ENCODE measurements at places on chromosomes 4 and X.

- DNase-seq, result no peak
These were observed 200.9 kb upstream of the ARHGEF9 start for GRCh38 chrX:63985906-63986305.

DNA sequence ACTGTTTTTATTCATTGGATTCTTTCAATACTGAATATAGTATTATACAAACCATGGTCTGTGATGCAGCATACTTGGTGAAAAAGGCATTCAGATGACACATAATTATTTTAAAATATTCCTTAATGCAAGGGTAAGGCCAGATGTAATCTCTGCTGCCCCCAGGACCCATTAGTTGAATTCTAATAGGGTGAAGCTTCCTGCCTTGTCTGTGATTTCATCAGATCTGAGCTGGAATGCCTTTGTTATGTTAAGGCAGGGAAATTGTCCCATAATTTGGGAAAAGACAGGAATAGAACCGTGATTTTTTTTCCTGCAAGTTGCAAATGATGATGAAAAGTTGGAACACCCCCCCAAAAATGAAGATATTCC, 26.1 kb downstream of the ZRSR2 start:
- no peak for DNase-seq

GRCh38 chr4:56828784-56829535, 7.5 kb upstream of the SPINK2 start:
- DNase-seq, result no peak

DNA sequence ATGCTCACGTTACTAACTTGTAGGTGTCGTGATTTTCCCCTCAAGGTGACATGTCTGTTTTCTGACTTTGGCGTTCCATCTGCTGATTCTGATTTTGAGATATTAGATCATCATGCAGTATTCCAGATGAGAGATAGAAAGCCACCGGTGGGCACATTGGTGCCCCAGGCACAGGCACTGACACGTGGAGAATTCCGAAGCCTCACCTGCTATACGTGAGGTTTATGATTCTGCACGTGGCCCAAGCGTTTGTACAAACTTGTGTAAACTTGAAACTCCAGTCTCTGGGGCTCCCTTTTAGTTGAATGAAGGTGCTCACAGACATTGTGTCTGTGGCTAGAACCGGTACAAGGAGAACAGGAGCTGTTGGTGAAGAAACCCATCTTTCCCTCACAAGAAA, 81.1 kb downstream of the TENM3 start:
- DNase-seq, result no peak

DNA sequence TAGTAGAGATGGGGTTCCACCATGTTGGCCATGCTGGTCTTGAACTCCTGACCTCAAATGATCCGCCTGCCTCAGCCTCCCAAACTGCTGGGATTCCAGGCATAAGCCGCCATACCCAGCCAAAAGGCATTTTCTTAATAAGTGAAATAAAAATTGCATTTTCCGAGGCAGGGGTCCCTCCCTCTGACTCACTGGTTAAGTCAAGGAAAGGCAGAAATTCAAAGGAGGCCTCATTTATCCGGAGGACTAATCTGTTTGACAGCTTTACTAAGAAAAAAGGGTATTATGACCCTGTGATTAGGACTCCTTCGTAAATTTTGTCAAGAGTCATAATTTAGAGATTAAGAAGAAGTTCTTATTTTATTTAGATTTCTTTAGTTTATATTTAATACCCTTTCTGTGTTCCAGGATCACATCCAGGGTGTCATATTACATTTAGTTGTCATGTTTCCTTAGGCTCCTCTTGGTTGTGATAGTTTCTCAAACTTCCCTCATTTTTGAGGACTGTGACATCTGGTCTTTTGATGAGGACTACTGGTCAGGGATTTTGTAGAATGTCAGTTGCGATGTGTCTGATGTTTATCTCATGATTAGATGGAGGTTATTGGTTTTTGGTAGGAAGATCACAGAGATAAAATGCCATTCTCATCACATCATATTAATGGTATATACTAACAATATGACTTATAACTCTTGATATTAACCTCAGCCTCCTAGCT, 753.7 kb upstream of the AMOT start:
- no peak for DNase-seq

DNA sequence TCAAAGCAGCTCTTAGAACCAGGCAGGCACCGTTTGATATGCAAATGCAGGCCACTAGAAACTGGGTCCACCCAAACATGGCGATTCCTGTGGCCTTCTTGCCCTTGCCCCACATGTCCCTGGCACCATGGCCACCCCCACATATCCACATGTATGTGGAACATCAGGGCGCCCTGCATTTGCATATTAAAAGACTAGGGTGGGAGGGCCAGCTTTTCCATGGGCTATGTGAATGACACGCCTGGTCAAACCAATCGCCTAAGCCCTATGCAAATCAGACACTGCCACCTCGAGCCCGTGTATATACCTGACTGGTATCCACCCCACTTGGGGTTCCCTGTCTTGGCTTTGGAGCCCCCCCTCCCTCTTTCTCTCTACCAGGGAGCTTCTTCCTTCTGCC, 107.0 kb downstream of the ABLIM2 start:
- DNase-seq, result no peak

DNA sequence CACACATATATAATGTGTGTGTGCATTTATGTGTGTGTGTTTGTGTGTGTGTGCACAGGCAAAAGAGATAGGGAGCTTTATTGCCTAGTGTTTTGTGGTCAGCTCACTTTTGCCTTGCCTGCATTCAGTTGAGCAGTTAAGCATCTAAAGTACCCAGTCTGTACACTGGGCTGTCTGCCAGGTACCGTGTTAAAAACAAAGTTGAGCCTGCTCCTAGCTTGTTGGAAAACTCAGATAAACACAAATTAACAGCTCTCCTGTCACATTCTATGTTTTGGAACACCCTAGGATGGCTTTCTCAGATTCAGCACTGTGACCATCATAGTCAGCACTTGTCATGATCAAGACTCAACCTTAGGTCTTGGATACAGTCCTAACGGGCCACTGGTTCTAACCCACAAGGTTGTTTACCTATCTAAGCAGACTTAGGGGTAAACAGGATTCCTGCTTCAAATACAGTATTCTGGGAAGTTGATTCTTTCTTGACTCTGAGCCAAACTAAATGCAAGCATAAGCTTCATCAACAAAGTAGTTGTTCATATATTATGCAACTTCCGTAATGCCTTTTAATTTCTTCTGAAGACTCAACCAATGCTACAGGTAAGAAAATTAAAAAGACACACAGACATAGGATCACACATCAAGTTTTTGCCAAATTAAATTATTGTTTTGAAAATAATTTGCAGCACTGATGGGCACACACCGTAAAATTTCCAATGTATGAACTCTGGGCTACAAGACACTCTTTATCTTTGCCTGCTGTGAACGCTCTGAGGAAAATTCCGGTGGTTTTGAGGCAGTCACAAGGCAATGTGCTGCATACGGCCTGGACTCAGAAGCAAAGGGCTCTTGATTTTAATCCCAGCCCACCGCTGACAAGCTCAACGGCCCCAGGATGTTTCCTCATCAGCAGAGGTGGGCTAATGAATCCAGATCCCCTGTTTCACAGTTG, 11.3 kb upstream of the CD99 start:
- DNase-seq, result no peak

DNA sequence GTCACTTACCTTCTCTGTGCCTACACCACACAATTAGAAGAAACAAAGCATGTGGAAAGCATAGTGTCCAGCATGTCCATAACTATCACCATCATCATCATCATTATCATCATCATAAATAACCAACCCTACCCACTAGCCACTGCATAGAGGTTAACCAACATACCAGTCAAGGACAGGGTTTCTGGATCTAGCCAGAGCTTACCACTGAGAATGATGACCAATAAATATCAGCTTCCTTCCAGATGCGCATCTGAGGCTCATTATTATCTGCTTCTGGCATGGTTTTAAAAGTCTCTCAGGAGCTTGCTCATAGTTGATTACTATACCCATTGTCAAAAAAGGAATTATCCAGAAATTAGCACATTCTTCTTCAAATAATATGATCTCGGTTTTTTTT, 25.5 kb upstream of the MYOZ2 start:
- no peak for DNase-seq

DNA sequence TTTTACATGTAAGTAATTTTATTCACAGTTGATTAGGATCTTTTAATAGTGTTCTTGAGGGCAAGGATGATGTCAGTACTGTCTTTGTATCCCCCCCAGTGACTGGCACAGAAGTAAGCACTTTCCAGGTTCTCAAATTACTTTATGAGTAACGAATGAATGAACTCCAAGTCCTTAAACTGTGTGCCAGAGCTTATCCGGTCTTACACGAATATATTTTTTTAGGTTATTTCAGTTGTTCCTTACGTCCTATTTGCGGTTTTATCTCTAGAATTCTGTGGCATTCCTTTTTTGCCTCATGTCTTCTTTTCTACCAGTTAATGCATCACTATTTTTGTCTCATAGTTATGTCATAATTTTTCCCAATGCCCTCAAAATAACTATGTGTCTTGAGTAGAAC, 106.9 kb upstream of the MID1IP1 start:
- DNase-seq, result no peak

- no peak for DNase-seq
These were observed 23.3 kb upstream of the GPR50 start for GRCh38 chrX:151153086-151153485.

DNA sequence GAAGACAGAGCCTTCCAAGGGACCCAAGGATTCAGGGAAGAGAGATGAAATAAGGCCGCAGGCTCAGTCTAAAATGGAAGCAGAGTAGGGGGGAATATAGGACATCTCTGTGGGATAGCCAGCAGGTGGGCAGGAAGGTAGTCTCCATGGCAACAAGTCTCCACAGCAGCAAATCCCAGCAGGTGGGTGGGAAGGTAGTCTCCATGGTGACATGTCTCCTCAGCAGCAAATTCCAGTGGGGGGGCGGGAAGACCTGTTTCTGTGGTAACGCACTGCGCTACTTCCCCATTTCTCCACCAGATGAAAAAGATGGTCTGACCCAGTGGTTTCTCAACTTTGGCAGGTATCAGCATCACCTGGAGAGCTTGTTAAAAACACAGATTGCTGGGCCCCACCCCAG, 18.3 kb downstream of the NLGN3 start:
- DNase-seq, result no peak

DNA sequence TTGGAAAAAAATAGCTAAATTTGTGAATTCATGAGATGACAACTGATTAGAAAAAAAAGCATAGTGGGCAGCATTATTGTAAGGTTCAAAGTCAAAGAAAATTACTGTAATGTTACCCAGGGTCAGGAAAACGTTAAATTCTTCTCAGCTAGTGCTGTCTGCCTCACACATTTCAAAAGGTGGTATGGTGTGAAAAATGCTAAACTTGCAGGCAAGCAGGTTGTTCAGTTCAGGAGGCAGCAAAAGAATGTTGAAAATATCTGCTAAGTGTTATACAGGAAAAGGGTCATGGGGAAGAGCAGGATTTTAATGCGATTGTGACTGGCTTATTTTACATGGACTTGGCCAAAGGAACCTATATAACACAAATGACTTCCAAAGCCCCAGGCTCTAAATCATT, 232.5 kb upstream of the NDST3 start:
- DNase-seq, result no peak

GRCh38 chr4:144831971-144832370, 186.0 kb downstream of the HHIP start:
- DNase-seq, result no peak

- no peak for DNase-seq
These were observed 31.6 kb downstream of the ATP8A1 start for GRCh38 chr4:42625329-42625728.

DNA sequence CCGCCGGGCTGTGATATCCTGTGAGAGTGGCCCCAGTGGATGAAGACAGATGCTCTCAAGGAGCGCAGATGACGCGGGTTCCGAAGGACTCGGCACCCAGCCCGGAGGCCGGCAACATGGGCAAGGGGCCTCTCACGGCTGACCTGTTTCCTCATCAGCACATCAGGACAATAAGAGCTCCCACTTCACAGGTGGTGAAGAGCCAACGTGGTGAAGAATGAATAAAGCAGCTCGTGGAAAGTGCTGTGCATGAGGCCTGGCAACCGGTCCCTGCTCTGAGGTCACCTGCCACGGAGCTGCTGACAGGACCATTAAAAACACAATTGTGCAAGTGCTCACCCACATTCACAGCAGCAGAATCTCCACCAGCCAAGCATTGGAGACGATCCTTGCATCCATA, 22.9 kb downstream of the ABLIM2 start:
- DNase-seq, result no peak

- no peak for DNase-seq
These were observed 1.4 kb upstream of the UFSP2 start for GRCh38 chr4:185426960-185427688.

DNA sequence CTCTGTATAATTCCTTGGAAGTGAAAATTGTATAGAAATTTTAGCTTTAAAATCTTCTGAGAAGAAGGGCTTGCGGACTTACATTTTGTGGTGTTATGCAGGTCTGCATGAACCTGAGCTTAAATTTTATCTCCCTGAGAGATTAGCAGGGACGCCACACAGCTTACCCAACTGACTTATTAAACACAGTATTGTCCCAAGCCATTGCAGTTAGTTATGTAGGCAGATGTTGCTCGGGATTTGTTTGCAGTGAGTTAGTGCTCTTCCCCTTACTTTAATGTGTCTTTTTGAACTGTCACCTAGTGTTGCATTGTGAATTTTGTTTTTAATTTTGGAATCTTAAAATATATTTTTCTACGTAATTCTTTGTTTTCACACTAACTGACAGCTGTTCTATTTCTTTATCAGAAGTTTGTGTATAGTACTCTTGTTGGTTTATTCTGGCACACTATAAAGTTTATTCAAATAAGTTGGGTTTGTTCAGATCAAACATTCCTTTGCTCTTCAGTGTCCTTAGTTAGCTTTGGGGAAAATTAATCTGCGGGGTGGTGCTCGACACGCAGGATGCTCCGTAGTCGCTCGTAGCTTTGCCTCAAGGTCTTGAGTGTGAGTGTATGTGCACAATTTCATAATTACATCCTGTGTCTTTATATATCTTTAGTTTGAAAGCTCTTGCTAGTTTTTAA, 145.4 kb downstream of the STIM2 start:
- no peak for DNase-seq

DNA sequence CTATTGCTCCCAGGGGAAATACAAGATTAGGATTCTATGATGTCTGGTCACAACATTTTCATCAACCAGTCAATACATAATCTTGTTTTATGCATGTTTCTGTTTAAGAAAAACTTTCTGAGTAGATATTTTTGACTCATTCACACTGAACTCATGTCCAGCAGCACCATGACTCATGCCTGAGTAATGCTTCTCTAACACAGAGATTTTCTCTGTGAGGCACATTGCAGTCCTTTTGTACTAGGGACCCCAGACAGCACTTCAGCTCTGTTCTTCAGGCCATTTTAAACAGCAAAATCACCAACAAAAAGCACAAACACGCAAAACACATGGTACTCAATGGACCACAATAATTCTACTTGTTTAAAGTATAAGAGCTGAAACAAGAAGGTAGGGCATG, 83.6 kb downstream of the MXRA5 start:
- no peak for DNase-seq
